Brain (organoid and tissue), 16 donors: ENCODE measurements at places on chromosomes 5 and 9.

DNA sequence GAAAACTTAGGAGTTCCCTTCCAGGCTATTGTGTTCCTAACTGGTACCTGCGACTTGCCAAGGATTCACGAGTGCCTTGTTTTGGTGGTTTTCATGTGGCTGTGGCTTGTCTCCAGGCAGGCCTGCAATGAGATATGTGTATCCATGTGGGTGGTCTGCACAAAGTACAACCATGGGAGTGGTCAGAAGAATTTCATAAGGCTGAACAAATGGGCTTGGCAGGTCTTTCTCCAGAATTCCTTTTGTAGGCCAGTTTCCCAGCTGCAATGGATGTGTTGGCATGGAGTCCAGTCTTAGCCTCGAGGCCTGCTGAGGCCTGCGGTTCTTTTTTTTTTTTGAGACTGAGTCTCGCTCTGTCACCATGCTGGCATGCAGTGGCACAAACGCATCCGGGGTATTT lies 28.8 kb upstream of the MELK start:
- DNase-seq: peak; percentile 21

DNA sequence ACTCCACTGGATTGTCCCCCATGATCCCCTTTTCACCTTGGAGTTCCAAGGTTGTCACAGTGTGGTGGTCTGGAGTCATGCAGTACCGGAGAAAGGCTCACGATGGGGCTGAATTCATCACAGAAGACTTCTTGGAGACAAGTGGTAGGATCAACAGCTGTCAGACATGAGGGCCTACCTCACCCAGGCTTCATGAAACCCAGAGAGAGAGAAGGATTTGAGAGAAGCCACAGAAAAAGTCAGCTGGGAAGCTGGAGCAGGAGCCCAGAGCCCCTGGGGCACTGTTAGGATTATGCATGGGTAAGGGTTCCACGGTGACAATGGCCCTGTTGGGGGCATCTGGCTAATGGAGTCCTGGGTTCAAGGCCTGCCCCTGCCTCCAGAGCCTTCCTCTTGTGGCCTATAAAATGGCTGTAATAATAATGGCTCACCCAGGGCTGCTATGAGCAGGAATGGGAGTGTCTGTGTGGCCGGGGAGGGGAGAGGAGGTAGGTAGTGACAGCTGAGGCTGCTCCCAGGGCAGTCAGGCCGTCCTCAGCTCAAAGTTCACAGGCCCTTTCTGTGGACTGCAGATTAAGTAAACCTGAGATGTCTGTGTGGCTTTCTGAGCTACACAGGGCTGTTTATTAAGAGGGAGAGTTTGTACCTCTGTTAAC lies 910 bp downstream of the TRIM14 start:
- no peak for DNase-seq

- DNase-seq: no peak
Observed at GRCh38 chr5:98099448-98100105, 673.9 kb upstream of the RGMB start.

DNA sequence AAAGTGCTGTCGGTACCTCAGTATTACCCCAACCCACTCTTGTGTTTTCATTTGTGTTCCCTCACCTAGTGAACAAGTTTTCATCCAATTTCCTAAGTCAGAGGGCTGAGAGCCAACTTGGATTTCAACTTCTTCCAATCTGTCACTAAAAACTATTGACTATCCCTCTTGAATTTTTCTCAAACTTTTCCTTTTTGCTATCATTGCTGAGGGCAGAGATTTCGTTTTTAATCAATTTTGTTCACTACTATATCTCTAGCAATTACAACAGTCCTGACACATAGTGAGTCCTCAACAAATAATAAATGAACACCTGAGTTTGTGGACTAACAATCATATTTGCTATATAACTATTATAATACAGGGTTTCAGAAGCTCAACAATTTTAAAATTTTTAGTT lies 29.0 kb downstream of the MEIKIN start:
- DNase-seq: no peak

GRCh38 chr5:39076757-39077728 lies 2.8 kb upstream of the RICTOR start:
- DNase-seq: no peak
